Activated T-helper 17 cell treated with anti-CD3 and anti-CD28 coated beads, Interleukin-2, amount 50 U/mL, for 72 hours (primary cell): ENCODE measurements at places on chromosomes 7 and 10.

DNA sequence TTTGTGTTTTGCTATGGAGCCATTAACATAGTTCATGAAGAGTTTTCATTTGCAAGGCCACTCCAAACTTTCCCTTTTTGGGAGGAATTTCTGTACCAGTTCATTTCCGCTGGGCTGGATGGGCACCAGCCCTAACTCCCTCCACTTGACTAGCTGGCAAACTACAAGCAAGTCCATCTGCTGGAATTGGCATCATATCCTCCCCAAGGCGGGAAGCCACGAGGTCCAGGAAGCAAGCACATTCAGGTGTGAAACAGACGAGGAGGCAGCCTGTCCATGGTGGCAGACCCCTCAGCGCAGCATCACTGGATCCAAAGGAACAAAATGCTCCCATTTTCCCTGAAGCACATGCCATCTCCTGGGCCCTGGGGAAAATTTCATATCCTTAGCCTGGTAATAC, 125.8 kb downstream of the ABLIM1 start:
- ATAC-seq = no peak

DNA sequence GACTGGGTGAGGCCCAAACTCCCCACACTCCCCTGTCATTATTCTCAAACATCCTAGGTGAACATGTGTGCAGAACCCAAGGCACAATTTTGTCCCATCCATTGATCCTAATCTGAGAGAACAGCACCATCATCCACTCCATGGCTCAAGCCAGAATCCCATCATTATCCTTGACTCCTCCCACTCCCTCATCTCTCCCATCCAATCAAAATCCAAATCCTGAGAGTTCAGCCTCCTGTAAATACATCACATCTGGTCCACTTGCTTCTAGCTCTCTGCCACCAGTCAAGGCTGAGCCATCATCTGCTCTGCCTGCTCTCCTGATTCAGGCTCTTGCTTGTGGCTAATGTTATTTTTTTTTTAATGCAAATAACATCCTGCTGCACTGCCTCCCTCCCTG, 75.9 kb upstream of the SLF2 start:
- no peak for ATAC-seq

DNA sequence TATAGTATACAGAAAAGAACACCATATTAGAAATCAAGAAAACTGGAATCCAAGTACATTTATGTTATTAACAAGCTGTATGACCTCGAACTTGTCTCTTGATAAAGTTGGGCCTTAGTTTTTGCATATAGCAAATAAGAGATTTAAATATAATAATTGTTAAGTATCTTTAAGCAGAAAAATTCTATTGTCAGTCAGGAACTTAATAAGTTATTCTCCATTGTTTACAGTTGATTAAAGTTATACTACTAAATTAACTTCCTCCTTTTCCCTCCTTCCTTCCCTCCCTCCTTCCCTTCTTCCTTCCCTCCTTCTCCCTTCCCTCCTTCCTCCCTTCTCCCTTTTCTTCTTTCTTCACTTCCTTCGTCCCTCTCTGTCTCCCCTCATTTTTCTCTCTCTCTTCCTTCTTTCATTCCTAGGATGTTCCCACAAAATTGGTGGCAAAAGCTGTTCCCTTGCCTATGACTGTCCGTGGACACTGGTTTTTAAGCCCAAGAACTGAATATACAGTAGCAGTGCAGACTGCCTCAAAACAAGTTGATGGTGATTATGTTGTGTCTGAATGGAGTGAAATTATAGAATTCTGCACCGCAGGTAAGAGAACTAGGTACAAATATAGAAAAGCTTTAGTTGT, 59.7 kb downstream of the PHYHIPL start:
- no peak for ATAC-seq

DNA sequence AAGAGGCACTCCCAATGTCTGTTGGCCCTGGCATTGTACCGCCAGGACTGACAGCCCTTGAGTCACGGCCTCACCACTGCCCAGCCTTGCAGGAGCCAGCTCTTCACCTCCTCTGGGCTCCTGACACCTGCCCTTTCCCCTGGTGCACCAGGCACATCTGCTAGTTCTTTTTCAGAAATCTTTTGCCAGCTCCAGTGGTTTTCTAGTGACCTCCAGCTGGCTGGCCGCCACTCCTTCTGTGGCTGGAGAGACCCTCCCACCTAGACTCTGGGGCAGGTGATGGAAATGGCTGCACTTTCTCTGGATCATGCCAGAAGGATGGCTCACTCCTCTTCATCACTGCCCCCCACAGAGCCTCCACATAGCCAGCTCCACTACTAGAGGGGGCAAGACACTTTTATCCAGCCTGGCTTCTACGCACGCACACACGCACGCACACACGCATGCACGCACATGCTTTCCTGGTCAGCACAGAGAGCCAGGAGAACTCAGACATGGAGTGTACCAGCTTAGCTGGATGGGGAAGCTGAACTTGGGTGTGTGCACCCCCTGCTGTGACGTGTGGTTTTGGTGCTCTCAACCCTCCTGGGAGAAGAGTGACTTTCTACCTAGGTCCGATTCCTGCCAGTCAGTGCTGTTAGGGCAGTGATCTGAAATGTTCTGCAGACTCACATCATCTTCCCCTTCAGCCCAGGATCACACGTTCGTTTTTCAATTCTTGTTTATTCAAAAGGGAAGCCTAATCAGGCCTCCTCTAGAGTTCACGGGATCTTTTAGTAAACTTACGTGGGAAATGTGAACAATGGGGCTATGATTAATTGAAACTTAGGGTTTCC, 222.0 kb downstream of the PRPF18 start:
- no peak for ATAC-seq

DNA sequence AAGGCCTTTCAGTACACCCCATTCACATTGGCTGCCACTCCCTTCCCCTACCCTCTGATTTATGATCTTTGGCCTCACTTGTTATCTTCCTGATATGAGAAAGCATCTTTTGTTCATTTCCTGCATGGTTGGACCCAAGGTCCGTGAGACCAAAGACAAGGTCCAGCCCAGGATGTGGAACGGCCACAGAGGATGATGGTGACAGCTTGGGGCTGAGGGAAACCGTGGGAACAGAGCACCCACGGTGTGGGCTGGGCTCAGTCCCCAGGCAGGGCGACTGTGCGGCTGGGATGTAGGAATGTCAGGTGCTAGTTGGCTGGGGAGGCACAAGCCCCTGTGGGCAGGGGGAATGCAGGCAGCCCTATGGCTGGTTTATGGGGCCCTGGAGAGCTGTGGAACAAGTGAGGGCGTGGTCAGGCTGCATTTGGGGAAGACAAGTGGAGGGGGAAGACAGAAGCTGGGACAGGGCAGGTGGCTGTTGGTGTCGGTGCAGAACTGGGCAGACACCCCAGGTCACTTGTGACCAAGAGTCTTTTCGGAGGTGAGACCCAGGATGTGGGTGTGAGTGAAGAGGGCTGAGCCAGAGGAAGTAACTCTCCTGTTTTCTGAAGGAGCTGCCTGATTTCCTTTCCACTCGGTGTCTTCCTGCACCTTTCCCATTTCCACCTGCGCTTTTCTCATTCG, 51.7 kb upstream of the IGFBP3 start:
- no peak for ATAC-seq

DNA sequence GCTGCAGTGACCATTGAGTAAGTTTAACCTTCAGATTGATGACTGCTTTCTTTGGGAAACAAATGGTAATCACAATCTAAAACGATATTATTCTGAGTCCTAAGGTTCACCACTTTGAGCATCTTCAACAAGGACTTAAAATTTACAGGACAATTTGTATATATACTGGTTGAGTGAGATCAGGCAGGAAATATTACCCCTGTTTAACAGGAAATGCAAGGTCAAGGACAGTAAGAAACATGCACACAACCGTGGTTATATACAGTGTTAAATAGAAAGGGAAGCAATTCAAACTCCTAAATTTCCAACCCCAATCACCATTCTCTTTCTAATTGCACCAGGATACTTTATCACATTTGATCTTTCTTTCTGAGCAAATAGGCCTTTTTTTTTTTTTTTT, 96.1 kb downstream of the ZNF277 start:
- ATAC-seq = no peak

GRCh38 chr7:36115448-36116321, 37.4 kb upstream of the EEPD1 start:
- peak; percentile 99 for ATAC-seq

DNA sequence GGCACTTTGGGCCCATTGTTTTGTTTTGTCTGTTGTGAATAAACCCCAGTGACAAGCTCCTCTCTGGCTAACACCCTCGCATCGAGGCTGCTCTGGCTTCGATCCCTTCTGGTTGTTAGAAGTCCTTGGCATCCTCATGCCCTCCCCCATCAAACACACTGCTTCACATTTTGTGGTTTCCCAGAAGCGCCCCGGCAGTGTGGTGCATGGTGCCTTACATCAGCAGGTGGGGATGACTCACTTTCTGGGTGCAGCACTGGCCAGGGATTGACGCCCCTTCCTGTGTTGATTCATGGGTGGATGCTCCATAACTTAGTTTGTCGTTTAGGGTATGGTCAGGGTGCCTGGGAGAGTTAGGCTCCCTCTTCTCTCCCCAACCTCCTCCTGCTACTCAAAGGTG, 51.4 kb downstream of the PLPP4 start:
- ATAC-seq = peak; percentile 34

DNA sequence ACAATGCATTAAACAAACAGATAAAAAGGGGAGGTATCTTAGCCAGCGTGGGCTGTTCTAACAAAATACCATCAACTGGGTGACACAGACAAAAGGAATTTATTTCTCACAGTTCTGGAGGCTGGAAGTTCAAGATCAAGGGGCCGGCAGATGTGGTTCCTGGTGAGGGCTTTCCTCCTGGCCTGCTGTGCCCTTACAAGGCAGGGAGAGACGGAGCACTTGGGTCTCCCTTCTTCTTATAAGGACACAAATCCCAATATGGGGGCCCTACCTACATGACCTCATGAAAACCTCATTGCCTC, 281.6 kb upstream of the KLF14 start:
- ATAC-seq = no peak

GRCh38 chr7:149456506-149457421, 4.1 kb downstream of the ZNF777 start:
- no peak for ATAC-seq

- peak; percentile 53 for ATAC-seq
Observed at GRCh38 chr10:32948451-32948850, 9.6 kb downstream of the ITGB1 start.

DNA sequence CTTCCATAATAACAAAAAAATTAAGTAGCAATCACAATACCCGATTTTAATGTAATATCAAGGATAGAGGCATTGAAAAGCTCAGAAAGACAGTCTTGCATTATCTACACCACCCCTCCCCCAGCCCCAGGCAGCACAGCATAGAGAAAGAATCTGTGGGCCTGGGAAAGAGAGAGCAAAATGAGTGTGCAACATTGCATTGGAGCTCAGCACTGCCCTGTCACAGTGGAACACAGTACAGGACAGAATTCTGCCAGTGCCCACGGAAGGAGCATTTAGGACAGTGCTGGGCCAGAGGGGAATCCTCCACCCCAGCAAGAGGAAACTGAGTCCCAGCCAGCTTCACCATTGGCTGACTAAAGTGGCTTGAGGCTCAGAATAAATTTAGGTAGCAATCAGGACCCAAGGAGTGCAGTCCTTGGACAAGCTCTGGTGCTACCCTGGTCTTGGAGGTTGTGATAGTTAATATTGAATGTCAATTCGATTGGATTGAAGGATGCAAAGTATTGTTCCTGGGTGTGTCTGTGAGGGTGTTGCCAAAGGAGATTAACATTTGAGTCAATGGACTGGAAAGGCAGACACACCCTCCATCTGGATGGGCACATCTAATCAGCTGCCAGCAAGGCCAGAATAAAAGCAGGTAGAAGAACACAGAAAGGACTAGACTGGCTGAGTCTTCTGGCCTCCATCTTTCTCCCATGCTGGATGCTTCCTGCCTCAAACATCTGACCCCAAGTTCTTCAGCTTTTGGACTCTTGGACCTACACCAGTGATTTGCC, 234.4 kb downstream of the ANK3 start:
- no peak for ATAC-seq

DNA sequence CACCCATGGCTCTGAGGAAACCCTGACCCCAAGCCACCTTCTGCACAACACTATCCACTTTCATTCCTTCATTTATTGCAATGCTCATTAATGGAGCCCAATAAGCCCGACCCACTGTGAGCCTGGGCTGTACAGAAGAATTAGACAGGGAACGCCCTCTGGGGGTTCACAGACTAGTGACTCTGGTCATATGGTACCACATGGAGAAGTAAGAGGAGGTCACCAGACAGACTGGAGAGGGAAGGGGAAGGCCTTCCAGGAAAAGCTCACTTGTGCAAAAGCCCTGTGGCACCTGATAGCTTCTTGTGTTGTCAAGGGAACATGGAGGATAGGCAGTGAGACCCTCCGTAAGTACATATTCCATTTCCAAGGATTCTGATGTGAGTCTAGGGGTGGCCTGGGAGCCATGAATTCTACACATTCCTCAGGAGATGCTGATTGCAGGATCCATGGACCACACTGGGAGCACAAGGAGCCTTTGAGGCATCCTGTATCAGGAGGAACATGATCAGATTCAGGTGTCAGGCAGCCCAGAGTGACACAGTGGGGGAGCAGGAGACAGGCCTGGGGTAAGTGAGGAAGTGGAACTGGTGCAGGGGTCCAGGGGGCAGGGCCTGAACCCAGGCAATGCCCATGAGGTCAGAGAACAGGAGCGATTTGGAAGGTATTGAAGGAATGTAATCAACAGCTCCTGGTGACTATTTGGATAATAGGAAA, 19.9 kb downstream of the TMEM72 start:
- no peak for ATAC-seq

DNA sequence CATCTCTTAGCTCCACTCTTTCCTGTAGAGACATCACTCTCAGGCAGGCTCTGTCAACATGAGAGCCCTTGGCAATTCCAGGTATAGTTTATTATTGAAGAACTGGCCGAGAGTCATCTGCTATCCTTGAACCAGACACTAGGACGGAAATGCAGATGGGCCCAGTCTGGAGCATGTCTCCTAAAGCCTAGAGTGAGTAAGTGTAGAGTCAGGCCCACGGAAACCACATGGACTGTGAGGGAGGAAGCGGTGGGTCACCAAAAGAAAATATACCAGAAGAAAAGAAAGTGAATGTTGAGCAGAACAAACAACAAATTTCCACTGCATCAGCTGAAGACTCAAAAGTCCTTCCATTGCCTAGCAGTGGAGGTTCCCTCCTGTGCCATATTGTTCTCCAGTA, 15.7 kb upstream of the RELN start:
- ATAC-seq = no peak

DNA sequence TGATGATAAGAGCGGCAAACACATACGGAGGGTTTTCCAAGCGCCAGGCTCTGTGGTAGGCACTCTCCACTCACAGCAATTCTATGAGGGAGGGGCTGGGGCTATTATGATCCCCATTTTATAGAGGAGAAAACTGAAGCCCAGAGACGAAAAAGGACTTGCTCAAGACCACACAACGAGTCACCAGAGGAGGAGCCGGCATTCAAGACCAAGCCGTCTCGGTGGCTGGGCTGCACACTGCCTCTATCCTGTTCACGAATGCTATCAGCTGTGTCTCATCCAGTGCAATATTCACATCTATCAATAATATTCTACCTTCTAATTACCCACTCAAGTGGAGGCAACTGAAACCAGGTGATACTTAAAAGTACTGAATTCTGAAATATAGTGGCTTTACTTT, 67.8 kb upstream of the NMT2 start:
- ATAC-seq = no peak

GRCh38 chr7:34991938-34992840, 45.1 kb downstream of the DPY19L1 start:
- peak; percentile 96 for ATAC-seq
